ENCODE measurements at places on chromosomes 12 and 14.

GRCh38 chr12:18895946-18896345, 158.0 kb downstream of the CAPZA3 start:
- no peak for DNase-seq

DNA sequence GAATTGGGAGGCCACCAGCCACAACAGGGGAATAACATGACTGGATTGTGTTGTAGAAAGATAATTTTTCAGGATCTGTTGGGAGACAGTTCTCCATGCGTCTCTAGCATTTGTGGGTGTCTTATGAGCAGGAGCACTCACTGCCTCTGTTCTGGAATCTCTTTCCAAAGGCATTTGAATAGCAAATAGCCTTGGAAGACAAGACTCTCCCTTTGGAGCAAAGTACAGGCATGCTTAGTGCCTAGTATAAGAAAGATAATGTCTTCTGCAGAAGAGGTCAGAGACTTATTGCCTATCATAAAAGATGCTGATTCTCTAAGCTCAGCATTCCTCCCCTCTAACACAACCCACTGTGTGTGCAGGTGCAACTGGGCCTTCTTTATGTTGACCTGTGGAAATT, 58.3 kb downstream of the VCPKMT start:
- DNase-seq, result no peak

DNA sequence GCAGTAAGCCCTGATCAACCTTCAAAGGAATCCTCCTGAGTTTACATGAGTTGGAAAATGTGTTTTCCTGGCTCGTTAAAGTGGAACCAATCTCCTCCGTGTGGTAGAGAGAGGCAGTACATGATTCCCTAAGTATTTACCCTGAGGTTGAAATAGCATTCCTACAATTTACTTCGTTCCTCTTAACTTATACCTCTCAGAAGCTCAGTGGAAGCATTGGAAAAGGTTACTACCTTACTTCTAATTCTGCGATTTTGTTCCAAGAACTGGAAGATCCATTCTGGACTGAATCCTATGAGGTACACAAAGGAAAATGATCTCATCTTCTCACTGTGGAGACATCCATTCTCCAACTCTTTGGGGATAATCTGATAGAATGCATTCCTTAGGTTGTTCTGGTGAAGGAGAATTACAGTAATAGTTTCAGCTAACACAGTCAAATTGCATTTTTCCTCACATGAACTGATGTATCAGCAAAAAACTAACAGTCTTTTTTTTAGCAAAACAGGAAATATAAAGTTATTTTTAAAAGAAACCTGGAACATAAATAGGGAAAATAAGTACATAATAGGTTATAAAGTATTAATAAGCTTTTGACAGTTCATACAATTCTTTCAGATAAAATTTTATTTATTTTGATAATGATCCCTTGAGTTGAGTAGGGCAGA, 475.6 kb downstream of the PDZRN4 start:
- no peak for DNase-seq

DNA sequence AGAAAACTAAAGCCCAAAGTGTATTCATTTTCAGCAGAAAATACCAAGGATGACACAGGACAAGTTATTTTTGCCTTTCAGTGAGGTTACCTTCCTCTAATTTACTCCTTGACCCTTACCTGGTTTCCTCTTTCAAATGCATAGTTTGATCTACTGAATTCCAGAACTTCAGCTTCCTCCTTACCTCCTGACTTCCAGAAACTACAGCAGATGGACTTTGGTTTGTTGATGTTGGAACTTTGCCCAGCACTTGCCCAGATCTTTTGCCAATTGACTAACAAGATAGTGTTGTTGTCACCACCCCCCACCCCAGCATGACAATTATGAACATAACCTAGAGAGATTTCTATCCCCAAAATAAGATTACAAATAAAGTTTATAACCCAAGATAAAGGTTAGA, 63.2 kb downstream of the NAV3 start:
- no peak for DNase-seq

- DNase-seq, result no peak
Observed at GRCh38 chr14:68842298-68842697, 49.4 kb upstream of the ZFP36L1 start.

- DNase-seq, result no peak
Observed at GRCh38 chr12:28988325-28988704, 160.8 kb upstream of the FAR2 start.

- no peak for DNase-seq
Observed at GRCh38 chr12:100382338-100382737, 25.5 kb downstream of the SLC17A8 start.

GRCh38 chr12:63351370-63351769, 200.4 kb upstream of the AVPR1A start:
- DNase-seq, result no peak

GRCh38 chr14:33524244-33524643, 426.6 kb downstream of the EGLN3 start:
- DNase-seq, result no peak

GRCh38 chr14:60544659-60545058, 35.7 kb downstream of the SIX6 start:
- no peak for DNase-seq

GRCh38 chr14:75044752-75045151, 6.5 kb downstream of the MLH3 start:
- no peak for DNase-seq

- no peak for DNase-seq
Observed at GRCh38 chr12:98918176-98918863, 273.2 kb downstream of the APAF1 start.

GRCh38 chr14:45185100-45185814, 49.5 kb downstream of the FANCM start:
- no peak for DNase-seq

- DNase-seq, result no peak
Observed at GRCh38 chr12:98998697-98999299, 353.7 kb downstream of the APAF1 start.

DNA sequence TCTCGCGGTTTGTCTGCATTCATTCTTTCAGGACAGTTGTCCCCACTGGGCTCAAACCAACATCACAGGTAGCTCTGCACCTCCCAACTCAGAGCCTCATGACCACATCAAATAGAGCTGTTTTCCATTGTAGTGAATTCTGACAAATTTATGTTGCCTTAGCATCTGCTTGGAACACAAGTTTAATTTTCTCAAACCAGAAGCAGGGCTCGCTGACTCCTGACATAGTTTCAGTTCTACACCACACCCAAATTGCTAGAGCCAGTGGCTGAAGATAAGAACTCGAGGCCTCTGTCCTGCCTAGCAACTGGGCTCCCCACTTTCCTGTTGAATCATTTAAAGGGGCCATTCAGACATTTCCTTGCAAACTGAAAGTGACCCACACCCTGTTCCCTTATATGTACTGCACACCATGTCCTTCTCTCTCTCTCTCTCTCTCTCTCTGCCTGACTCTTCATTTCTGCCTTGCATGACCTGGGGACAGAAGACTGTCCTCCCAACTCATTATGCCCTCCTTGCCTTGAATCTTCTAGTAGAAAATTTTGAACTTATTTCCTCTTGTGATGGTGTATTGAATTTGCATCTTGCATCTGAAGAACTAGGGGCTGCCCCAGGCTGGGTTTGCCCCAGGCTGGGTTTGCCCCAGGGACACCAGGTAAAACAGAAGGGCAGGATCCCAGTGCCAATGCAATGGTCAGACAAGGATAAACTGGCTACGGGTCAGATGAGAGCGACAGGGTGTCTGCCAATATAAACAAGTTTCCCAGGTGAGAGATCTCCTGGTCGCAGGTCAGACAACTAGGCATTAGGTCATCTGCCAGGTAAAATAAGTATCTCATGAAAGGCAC, 9.7 kb upstream of the WSCD2 start:
- no peak for DNase-seq

GRCh38 chr14:65599375-65599774, 186.8 kb downstream of the FUT8 start:
- no peak for DNase-seq

- no peak for DNase-seq
Observed at GRCh38 chr12:54682674-54683073, 34.5 kb upstream of the DCD start.

All from effector memory CD4-positive, alpha-beta T cell (primary cell).